ENCODE measurements at places on chromosomes 13 and 19.

DNA sequence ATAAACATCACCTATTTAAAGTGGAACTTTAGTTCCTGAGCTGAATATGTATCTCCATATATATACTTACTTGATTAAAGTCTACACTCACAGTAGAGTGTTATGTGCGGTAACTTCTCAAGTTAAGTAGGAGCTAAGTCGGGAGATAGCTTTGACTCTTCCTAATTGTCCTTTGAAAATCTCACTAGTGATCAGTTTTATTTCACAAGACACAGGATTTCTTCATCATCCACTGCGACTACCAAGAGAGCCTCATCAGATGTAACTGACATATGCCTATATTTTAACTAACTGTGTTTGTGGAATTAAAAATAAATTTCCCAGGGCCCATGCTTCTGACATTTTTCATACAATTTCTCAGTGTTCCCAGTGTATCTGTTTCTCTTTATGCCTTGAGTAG, 1664.0 kb downstream of the EFNB2 start:
- no peak for DNase-seq

GRCh38 chr13:49840266-49840665, 47.8 kb upstream of the KPNA3 start:
- DNase-seq: no peak

GRCh38 chr13:79423801-79424642, 18.0 kb upstream of the RBM26 start:
- no peak for DNase-seq

DNA sequence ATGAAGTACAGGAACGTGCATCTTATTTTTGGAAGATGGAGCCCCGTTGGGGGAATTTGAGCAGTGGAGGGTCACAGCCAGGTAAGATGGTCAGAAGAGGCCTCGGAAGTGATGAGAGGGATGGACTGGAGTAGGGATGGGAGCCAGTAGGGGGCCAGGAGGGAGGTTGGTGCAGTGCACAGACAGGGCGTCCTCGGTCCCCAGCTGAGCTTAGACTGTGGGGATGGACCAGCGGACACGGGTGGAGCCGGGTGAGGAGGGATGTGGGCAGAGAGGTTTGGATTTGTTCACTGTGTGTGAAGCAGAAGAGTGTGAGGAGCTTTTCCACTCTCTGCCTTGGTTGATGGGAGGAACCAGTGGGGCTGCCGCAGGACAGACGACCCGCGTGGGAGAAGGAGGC, 10.6 kb downstream of the RPS9 start:
- DNase-seq: no peak

GRCh38 chr13:100361504-100361903, 227.1 kb downstream of the GGACT start:
- DNase-seq: no peak

- no peak for DNase-seq
Observed at GRCh38 chr13:49976314-49977258, 20.3 kb upstream of the TRIM13 start.

GRCh38 chr13:59103004-59103768, 1060.5 kb downstream of the DIAPH3 start:
- DNase-seq: no peak

- DNase-seq: no peak
Observed at GRCh38 chr19:47271949-47272348, 2.7 kb upstream of the INAFM1 start.

DNA sequence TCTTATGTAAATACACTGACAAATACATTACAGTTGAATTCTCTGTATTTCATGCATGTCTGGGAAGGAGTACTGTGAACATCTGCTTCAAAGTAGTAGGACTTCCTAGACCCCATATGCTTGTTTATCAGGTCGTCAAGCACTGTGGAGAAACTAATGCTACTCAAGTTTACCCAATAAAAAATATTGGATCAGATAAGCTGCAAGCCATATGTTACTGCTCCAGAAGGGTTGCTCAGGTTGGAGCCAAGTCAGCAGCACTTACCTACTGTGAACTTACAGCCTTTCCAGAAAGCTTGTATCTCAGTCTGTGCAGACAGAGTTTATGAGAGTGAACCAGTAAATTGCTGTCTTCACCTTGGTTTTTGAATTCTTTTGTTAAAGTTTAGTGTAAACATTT, 36.2 kb downstream of the SLAIN1 start:
- no peak for DNase-seq

DNA sequence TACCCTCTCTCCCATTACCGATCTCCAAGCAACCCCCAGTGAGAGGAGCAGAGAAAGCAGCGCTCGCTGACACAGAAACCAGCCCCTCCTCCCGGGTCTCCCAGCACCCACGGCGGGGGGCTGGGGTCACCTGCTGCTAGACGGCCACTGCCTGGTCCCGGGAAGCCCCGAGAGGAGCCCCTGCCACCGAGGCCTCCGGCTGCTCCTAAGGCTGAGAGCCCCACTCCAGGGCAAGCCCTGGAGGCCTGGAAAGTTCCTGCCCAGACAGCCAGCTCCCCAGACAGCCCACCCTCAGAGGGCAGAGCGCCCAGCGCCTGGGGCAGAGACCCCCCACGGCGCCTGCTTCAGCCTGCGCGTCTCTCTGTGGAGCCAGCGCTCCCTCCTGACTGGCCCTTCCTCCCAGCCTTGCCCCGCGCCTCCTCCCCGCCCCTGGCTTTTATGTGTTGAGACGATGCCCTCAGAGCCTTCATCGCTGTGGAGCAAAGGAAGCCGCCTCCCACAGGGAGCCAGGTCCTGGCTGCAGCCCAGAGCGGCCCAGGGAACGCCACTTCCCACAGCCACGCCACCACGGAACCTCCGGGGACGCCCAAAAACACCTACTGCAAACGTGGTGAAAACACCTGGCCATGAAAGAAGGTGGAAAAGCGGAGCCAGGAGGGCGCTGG, 51.1 kb downstream of the MLLT1 start:
- no peak for DNase-seq

DNA sequence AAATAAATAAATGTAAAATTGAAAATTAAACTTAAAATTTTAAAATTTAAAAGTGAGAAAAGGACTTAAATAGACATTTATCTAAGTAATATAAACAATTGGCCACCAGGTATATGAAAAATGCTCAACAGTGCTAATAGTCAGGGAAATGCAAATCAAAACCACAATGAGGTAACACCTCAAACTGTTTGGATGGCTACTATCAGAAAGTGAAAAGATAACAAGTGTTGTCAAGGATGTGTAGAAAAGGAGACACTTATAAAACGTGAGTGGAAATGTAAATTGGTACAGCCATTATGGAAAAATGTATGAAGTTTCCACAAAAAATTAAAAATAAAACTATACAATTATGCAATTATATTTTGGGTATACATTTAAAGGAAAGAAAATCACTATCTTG, 752.2 kb downstream of the EFNB2 start:
- DNase-seq: no peak

- no peak for DNase-seq
Observed at GRCh38 chr13:24267274-24267673, 42.1 kb upstream of the C1QTNF9 start.

DNA sequence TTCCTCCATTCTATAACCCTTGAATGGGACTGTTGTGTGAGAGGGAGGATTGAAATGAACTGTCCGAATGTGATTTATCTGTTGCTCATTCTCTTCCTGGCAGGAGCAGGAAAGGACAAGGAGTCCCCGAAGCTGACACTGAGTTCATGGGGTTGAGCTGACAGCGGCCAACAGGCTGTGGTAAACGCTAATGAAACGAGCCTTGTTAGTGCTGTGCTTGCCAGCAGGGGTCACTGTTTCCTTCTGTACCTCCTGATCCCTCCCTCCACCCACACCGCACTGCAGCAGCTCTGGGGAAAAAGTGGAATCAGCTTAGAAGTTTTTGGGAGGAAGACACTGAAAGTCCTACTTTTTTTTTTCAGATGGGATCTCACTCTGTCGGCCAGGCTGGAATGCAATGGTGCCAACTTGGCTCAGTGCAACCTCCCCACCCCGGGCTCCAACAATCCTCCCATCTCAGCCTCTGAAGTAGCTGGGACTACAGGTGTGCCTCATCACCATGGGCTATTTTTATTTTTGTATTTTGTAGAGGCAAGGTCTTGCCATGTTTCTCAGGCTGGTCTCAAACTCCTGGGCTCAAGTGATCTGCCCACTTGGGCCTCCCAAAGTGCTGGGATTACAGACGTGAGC, 6.7 kb upstream of the ZNF761 start:
- no peak for DNase-seq

DNA sequence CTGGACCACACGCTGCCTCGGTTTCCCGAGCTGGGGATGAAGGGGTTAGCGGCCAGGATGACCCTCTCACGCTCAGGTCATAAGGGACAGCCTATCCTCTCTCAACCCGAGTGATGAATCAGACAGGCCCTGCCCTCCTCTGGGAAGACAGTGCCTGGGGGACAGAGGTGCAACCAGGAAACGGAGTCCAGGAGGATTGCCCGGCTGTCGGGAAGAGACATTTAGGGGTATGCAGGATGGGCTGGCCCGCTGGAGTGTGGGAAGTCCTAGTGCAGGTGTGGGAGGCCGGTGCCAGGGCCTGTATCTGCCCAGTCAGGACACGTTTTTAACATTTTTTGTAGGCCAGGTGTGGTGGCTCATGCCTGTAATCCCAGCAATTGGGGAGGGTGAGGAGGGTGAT, 8.3 kb downstream of the LSM7 start:
- DNase-seq: no peak

GRCh38 chr13:21673539-21673788, 2.6 kb downstream of the FGF9 start:
- no peak for DNase-seq

DNA sequence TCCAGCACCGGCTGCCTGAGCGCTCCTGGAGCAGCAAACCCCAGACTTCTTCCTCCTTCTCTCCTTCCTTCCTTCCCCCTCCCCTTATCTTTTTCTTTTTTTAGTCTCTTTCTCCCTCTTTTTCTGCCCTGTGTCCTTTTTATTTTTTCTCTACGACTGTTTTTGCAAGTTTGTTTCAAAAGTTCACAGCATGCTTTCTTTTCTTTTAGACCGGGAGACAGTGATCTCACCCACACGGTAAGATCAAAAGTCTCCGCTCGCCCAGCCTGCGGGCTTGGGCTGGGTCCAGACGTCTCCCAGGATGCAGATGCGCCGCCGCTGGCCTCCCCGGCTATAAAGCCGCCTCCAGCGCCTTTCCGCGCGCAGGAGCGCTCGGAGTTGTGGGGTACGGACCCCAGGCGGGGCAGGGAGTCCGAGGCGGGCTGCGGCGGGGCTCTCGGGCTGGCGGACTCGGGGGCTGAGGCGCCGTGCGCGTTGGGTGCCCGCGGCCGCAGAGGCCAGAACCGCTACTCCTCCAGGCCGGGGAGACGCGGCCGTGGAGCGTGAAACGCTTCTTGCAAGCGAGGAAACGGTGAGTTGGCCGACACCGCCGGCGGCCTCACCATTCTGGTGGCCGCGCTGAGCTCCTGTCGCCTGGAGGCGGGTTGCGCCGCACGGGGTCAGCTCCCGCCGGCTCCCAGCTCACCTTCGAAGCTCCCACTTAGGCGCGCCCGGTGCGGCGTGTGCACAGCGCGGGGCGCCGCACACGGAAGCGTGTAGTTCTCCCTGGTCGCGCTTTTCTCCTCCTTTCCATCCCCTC, 2.0 kb upstream of the TSHZ3 start:
- no peak for DNase-seq

DNA sequence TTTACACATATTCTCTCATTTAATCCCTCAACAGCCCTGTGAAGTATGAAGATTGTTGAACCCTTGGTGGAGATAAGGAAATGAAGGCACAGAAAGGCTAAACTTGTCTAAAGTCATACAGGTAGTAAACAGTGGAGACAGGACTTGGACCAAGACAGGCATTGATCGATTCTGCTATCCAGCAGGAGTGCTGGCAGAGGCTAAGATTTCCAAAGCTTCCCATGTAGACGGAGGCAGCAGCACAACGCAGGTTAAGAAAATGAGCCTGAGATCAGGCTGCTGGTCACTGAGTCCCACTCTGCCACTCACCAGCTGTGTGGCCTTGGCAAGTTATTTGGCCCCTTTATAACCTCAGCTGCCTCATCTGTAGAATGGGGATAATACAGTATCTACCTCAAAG, 85.4 kb upstream of the SLC15A1 start:
- no peak for DNase-seq

DNA sequence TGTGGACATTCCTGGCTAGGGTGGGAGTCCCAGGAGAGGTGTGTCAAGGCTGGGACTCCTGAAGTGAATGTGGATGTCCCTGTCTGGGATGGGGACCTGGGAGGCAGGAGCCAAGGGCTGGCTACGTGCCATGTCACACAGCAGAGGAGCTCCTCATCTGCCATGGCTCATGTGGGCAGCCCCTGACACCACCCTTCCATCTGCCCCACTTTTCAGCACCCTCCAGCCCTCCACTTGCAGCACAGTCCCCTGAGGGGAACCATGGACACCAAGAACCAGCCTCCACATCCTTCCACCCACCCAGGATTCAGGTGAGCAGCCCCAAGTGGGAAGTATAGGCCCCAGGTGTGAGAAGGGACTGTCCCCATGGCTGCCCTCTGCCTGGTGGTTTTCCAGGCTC, 1.7 kb downstream of the ZNF446 start:
- DNase-seq: no peak

- DNase-seq: no peak
Observed at GRCh38 chr19:17889609-17890214, 18.0 kb downstream of the SLC5A5 start.

GRCh38 chr19:927351-927779, 1.5 kb downstream of the ARID3A start:
- DNase-seq: no peak

GRCh38 chr19:41753159-41753558, 2.2 kb upstream of the CEACAM6 start:
- DNase-seq: no peak

DNA sequence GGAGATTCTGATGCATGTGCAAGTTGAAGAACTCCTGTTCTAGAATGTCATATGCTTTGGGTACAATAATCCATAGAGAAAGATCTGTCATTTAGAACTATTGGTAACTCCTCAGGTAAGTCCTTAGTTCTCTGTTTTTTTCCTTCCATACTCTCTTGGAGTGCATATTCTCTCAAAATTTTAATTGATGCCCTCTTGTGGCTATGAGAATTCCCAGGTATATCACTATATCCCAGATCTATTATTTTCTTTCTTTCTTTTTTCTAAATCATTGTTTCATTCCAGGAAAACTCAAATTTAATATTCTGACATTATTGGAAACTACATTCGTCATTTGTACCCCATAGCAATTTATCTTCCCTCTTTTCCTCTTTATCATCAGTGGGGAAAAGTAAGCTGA, 485.4 kb downstream of the KLF5 start:
- DNase-seq: no peak

DNA sequence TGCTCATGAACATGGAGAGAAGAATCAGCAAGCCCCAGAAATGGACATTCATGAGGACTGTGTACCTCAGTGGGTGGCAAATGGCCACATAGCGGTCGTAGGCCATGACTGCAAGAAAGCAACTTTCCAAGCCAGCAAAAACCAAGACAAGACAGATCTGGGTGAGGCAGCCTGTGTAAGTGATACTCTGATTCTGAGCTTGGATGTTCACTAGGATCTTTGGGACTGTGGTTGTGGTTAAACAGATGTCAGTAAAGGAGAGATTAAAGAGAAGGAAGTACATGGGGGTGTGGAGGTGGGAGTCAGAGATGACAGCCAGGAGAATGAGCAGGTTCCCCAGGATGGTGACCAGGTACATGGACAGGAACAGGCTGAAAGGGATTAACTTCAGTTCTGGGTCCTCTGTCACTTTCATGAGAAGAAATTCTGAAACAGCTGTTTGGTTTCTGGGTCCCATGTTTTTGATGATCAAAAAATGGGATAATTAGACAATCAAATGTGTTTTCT, at the start of gene OR7G1:
OR7G1 (minus strand) TSS at position 457 of the 507 bp plus-strand sequence; CDS start at position 457, 0 bp downstream.
- DNase-seq: no peak

GRCh38 chr19:39438270-39438934, 2.7 kb upstream of the RPS16 start:
- no peak for DNase-seq

- DNase-seq: no peak
Observed at GRCh38 chr13:99724633-99725517, 223.6 kb downstream of the TM9SF2 start.

GRCh38 chr13:75907044-75907443, 270.9 kb downstream of the LMO7 start:
- DNase-seq: no peak

Measured in cortex of kidney (tissue), 1 donor.